Spleen (tissue), 13 donors: ENCODE measurements at places on chromosomes 7 and 10. TPM values are rescaled to one million over a fixed set of nuclear protein-coding genes. Genes with fewer than 3 reads are reported as not detected.

DNA sequence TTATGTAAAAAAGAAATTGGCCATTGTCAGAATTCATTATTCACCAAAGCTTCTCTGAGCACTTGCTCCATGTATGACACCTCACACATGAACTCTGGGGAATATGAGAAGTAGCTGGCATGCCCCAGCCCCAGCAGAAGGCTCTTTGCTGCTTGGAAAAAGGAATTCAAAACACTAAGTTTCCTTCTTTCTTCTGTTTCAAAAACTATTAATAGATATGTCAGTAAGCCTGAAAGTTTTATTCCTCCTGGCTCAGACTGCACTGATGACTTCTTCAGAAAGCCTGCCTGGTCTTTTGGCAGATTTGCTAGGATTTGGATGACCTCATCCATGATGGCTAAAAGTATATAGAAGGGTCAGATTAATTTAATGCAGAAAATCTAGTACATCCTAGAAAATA, 511.0 kb downstream of the GFRA1 start:
- DNase-seq: no peak

GRCh38 chr10:118592675-118593330, 2.6 kb downstream of the PRLHR start:
- no peak for DNase-seq

DNA sequence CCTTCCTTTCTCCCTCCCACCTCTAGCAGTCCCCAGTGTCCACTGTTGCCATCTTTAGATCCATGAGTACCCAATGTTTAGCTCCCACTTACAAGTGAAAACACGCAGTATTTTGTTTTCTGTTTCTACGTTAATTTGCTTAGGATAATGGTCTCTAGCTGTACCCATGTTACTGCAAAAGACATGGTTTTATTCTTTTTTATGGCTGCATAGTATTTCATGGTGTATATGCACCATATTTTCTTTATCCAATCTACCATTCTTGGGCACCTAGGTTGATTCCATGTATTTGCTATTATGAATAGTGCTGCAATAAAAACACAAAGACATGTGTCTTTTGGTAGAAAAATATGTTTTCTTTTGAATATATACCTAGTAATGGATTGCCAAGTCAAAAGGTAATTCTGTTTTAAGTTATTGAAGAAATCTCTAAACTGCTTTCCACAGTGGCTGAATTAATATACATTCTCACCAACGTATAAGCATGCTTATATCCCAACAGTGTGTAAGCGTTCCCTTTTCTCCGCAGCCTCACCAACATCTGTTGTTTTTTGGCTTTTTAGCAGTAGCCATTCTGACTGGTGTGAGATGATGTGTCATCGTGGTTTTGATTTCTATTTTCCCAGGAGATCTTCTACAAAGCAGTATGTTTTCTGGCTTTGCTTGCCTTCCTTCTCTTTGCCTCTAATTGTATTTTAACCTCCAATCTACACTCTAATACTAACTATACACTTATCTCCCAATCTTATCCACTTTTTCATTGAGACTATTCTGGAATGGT, 179.5 kb upstream of the PHF14 start:
- no peak for DNase-seq

DNA sequence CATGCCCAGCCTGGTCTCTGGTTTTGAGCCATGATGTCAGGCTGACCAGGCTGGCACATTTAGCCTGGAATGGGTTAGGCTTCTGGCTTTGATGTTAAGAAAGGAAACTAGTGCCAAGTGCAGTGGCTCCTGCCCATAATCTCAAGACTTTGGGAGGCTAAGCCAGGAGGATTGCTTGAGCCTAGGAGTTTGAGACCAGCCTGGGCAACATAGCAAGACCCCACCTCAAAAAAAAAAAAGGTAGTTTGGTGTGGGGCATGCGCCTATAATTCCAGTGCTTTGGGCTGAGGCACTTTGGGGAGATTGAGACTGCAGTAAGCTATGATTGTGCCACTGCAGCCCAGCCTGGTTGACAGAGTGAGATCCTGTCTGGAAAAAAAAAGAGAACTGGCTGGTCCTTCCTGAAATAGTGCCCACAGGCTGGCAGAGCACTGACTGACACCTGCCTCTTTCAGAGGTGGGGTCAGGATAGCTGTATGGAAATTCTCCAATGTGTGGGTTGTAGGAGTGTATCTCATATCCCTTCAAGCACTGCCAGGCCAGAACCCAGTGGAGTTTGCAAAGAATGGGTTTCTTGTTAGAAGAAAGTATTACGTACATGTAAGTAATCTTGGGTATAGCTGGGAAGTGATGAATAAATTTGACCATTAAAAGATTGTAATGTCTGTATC, 61.3 kb downstream of the KAT6B start:
- no peak for DNase-seq

GRCh38 chr10:113283189-113283588, 269.7 kb upstream of the HABP2 start:
- no peak for DNase-seq

DNA sequence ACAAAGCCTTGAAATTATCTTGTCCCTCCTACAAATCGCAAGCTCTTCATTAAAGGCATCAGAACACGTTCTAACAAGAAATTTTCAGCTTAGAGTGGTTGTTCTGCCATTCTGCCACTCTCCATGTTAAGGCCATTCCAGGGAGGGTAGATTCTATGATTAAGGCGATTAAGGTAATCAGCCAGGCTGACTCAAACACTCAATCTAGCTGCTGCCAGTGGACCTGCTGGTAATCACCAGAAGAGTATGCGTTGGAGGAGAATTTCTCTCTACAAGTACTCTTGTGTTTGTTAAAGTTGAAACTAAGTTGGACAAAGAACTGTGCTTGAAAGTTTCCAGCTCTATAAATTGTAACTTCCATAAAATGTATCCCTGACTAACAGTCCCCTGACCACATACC, 149.2 kb upstream of the COL1A2 start:
- DNase-seq: no peak

DNA sequence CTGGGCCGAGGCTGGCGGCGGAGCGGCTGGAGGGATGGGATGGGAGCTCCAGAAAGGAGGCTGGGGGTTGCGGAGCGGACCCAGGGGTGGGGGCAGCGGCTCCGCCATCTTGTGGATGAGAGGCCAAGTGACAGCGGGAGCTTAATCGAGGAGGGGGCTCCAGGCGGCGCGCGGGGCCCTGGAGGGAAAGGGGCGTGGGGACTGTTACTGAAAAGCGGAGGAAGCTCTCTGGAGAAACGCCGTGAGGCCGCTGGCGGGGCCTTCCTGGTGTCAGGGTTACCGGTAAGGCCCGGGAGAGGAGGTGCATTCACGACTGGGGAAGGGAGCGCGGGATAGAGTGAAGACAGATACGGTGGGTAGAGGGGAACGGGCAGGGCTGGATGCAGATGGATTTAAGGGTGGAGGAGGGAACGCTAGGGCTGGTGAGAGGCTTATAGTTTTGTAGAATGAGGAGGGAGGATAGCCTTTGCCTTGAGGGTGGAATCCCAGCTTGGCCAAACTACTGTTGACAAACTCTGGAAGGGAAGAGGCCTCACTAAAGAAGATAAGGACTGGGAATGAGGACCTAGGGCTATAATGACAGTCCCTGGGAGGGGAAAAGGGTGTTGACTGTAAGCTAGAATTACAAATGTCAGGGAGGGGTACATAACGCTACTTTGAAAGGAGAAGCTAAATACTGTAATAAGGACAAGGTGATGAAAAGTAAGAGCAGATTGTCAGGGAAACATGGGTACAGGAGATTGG, 535 bp downstream of the BTRC start:
- no peak for DNase-seq

DNA sequence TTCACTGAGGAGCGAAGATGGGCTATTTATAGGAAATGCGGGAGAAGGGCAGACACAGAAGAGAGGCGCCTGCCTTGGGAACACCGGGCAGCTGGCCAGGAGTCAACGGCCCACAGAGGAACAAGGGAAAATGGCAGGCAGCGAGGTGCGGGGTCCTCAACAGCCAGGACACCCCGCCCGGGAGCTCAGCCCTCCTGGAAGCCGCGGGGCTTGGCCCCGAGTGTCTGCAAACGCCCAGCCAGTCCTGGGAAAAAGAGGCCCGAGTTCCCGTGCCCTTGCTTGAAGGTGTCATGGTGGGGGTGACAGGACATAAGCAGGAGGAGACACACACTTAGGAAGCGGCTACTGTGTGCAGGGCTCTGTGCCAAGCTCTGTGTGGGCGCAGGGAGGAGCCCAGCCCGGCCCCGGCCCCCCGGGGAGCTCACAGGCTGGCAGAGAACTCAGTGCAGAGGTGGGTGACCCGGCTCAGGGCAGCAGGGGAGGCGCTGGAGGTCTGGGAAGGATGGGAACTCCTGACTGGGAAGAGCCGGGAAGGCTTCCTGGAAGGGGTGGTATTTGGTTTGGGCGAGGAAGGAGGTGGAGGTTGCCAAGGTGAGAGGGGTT, 79.9 kb downstream of the ELFN1 start:
- no peak for DNase-seq

Gene SHH
- total RNA-seq: not detected
